GM13977 (cell line): ENCODE measurements at places on chromosomes 2 and 18.

GRCh38 chr18:58046794-58047555, 2.9 kb downstream of the NEDD4L start:
- DNase-seq, result no peak

- DNase-seq, result no peak
Observed at GRCh38 chr2:200778038-200778437, 33.7 kb upstream of the BZW1 start.

DNA sequence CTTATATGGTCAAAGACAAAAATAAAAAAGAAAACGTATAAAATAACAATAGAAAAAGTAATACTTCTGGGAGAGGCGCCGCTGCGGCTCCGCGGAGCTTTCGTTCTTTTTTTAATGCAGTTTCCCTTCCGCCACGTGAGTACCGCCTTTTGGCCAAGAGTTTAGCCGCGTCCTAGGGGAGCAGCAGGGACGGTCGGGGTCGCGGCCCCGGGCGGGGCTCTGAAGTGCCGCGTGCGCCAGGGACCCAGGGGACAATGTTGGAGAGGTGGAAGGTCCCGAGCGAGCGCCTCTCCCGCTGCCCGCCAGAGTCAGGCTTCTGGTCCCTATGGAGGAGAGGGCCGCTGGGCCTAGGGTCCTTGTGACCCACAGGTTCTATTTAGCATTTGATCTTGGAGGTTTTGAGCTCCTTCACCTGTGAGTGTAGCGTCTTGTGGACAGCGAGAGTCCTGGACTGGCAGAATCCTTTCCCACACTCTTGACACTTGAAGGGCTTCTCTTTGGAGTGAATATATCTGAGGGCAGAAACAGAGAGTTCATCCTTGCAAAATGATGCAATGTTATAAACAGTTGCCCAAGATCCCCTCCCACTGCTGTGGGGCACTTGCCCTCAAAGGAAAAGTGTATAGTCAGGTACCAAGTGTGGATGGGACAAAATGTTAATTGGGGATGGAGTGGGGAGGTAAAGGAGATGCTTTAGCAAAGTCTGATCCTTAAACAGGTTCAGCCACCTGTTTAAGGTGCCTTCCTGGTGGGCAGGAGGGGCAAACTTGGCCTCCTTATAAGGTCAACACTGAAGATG, 6.3 kb downstream of the OSR1 start:
- peak; percentile 18 for DNase-seq

DNA sequence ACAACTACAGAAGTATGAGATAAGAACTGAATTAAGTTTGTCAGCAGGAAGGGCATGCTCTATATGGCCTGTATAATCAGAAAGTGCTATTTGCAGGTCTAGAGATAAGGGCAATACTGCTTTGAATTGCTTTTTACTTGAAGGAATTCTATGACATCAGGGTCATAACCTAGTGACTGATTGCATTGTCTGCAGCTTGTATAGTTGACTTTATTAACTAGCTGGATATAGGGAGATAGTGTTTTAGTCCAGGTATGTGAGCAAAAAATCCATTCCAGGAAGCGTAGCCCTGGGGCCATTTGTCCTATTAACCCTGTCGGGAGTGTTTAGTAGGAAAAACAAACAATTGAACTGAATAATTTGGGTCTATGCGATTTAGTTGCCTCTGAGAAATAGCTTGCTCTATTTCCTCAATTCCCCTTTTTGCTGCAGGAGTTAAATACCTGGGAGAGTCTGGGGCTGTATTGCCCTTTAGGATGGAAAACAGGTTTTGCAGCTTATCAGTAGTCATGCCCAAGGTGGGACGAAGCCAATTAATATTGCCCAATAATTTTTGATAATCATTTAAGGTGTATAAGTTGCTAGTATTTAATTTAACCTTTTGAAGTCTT, 30.0 kb downstream of the HTR2B start:
- no peak for DNase-seq

- peak; percentile 10 for DNase-seq
Observed at GRCh38 chr2:207073801-207074678, 91.7 kb downstream of the KLF7 start.

DNA sequence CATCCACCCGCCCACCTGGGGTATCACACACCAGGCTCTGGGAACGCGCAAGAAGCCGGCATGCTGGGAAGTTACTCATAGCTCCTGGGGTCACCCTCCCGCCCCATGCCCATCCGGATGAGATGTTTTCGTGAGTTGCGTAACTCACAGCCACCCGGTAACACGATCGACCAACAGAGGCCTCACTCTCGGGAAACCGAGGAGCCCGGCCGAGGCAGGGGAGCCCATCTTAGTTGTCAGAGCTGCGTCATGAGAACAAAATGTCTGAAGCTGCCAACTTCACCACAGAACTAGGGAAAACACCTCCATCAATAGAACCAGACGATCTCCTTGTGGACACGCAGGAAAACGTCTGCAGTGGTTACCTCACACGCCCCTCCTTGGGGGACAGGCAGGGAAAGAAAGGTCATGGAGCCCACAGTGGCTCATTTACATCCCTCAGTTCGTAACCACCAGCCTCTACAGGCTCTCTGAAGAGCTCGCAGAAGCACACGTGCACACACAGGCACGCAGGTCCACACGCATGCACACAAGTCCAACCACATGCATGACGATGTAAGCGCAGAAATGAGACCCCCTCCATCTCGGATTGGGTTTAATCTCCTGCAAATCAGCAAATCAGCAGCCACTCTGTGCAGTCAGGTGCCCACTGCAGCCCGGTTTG, 26.2 kb downstream of the ADI1 start:
- no peak for DNase-seq

- no peak for DNase-seq
Observed at GRCh38 chr2:98121149-98121548, 34.2 kb downstream of the VWA3B start.

GRCh38 chr2:117523267-117523666, 291.2 kb upstream of the DDX18 start:
- DNase-seq, result no peak

DNA sequence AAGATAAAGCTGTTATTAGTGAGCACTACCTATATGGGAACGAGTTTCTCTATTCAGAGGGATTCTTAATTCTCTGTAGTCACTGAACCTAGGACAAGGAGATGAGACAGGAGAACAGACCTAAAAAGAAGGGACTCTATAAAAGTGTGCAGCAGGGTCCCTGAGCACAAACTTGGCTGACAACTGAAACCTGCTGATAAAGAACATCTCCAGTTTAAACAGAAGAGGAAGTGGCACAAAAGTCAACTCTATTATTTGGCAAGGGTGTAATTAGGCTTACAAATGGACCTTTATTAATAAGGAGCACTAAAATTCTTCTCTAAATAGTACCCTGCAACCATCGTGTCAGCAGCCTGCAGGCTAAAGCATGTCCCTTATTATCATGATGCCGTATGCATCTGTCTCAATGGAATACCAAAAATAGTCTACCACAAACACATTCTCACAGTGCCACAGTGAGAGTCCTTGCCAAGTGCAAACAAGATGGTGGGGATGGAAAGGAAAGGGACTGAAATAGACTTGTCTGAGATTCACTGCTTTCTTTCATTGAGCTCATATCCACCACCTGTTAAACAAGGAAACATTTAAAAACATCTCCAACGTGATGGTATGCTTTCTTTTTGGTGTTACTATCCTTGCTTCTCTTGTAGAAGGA, 260.2 kb downstream of the INSIG2 start:
- no peak for DNase-seq

GRCh38 chr2:231597014-231597611, 4.4 kb downstream of the TEX44 start:
- peak; percentile 64 for DNase-seq

GRCh38 chr2:149561309-149561926, 26.2 kb downstream of the MMADHC start:
- DNase-seq, result peak; percentile 32

DNA sequence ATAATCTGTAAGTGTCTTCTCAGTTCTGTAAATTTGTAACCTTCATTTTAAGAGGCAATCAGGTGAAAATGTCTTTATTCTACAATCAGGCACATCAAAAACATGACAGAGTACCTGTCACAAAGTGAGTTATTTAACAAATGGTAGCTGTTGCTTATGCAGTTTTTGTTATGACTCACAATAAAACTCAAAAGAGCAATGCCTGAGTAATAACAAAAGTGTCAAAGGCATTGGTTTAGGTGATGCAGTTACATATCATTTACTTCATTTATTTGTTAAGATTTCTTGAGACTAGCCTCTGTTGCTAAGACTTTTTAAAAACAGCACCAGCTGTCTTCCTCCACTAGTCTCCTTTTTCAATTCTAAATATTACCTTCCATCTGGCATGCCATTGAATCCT, 177.8 kb downstream of the KIAA1328 start:
- DNase-seq, result peak; percentile 11

- DNase-seq, result no peak
Observed at GRCh38 chr18:59665057-59666006, 31.9 kb downstream of the CCBE1 start.

DNA sequence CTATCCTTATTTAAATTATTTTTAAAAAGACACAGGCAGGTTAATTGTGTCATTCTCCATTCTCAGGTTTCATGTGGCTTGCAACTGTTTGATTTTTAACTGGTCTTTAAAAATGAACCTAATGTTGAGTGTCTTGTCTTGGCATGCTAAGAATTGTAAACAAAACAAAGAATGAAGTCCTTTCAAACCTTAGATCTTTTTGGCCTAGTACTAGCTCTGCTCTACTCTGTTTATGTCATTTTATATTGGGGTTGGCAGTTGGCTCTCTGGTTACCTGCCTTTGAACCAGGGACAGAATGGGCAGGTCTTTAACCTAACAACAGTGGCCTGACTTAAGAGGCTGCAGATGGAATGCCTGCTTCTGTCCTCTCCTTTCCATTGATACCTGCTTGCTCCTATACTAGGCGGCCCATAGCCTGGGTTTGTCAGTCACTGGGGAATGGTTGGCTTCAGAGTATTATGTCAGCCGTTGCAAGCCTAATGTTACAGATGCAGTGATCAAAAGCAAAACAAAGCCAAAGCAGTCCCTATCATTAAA, 85.5 kb downstream of the MTA3 start:
- no peak for DNase-seq

DNA sequence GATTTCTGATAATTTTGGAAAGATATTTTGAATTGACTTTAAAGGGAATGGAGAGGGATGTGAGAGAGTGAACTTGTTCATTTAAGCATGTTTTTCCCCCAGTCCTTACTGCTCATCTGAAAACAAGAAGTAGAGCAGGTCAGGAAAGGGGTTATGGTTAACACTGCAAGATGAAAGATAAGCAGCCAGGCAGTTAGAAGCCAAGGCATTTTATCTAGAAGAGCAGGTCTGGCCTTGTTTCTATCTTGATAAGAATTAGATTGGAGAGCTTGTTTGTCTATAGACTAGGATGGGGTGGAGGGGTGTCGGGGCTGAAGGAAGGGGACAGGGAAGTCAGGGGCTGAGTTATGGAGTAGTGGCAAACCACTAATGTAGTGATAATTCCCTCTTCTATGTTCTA, 171.6 kb downstream of the IKZF2 start:
- DNase-seq, result no peak

- DNase-seq, result peak; percentile 14
Observed at GRCh38 chr2:69385443-69386151, 1.4 kb downstream of the GFPT1 start.

GRCh38 chr2:56266761-56267414, 83.1 kb downstream of the CCDC85A start:
- no peak for DNase-seq

DNA sequence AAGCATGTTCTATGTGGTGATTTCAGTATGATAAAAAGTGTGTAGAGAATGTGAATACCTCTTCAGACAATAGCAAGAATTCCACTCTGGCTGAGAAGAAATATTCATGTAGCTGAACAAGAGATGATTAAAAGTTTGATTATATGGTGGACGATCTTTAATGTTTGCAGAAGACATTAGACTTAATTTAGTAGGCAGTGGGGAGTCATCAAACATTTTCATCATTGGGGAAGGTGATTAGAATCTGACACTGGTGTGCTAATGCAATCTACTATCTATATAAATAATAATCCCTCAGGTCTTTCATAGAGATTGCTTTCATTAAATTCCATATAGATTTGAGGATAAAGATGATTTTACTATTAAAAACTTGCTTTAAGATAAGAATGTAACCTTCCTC, 761.0 kb downstream of the SOCS6 start:
- no peak for DNase-seq

DNA sequence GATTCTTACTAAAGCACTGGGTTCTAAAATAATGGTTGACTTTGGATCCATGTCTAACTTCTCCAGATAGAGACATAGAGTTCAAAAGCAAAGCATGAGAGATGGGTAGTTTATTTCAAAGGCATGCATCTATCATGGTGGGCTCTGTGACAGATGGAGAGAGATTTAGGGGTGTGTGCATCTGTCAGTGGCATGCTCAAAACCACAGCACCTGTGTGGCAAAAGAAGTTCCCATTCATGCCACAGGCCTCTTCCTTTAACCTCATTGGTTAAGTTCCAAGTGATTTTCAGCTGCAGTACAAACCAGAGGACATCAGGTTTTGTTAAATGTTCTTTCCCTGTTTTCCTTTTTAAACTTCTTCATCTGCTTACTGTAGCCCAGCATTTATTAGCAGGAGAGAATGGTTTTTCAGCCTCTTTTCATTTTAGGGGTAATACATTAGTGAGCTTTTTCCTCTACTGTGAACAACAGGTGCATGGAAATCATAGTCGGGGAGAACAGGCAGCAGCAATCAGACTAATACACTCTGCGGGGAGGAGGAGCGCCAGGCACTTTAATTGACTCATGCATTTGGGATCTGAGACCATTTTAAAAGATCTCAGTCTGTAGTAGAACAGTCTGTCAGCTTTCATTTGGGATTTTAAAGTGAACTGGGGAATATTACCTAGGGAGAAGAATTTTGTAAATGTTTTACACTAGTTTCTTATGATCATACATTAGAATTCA, 52.4 kb upstream of the UPP2 start:
- DNase-seq, result no peak

DNA sequence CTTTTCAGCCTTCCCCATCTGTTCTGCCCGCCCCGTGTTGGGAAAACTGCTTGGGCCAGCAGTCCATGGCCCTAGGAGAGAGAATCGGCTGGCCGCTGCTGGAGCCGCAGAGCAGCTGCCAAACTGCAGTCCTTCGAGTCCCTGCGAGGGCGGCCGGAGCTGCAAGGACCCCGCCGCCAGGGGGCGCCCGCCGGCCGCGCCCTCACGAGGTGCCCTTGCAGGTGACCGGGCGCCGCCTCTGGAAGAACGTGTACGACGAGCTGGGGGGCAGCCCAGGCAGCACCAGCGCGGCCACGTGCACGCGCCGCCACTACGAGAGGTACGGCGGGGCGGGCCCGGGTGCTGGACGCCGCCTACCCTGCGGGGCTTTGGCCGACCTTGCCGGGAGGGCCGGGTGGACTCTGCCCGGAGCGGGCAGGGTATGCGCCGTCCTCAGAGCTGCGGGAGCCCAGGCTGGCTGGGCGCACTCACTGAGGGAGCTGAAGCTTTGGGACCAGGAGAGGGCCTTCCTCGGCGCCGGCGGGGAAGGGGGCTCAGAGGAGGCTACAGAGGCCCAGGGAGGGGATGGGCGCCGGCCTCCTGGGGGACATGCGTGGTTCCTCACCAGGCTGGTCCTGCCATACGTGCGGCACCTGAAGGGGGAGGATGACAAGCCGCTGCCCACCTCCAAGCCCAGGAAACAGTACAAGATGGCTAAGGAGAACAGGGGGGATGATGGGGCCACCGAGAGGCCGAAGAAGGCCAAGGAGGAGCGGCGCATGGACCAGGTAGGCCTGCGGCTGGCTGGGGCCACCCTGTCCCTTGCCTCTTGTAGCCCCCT, 13.6 kb downstream of the ARID5A start:
- DNase-seq, result peak; percentile 15
